Endothelial cell of coronary artery (primary cell): ENCODE measurements at places on chromosomes 12 and 14. TPM values are rescaled to one million over a fixed set of nuclear protein-coding genes. Genes with fewer than 3 reads are reported as not detected.

HOXC10 gene
- not detected in 2 replicates for total RNA-seq

CLEC2B gene
- total RNA-seq, result 10.3 and 36.7 TPM in 2 replicates

FBLN5 gene
- 0.90 and 11.2 TPM in 2 replicates for total RNA-seq

EGLN3 gene
- 1.5 and 13.1 TPM in 2 replicates for total RNA-seq

YLPM1 gene
- 24.3 and 43.1 TPM in 2 replicates for total RNA-seq

NUMB gene
- total RNA-seq, result 39.6 and 40.9 TPM in 2 replicates

SLC6A15 gene
- total RNA-seq, result 0.18 and 1.0 TPM in 2 replicates

CLEC7A gene
- 0.09 and 0.18 TPM in 2 replicates for total RNA-seq

GPR135 gene
- total RNA-seq, result 0.72 and 2.1 TPM in 2 replicates

FBXO21 gene
- total RNA-seq, result 111 and 126 TPM in 2 replicates

KTN1 gene
- total RNA-seq, result 160 and 216 TPM in 2 replicates

ADAM20 gene
- 0.45 and 1.2 TPM in 2 replicates for total RNA-seq
